DND-41 (cell line): ENCODE measurements at places on chromosomes 2 and 18.

DNA sequence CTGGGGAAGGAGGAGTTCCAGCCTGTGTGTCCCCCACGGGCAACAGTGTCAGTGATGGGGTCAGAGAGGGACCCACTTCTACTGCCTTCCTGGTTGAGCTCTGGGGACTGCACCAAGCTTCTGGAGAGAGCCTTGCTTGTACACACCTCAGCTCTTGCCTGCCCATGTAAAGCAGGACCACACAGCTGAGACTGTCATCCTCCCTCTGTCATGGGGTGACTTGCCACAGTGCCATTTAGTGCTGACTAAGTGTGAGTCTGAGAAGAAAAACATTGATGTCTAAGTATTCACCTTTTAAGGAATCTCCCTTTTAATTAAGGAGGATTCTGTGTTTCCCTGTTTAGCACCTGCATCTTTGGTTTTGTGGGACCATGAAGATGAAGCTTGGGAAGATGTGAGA is 159.1 kb downstream of the FHOD3 start:
- no peak for DNase-seq

GRCh38 chr18:31217038-31217849 is 54.6 kb upstream of the DSC1 start:
- DNase-seq, result no peak

DNA sequence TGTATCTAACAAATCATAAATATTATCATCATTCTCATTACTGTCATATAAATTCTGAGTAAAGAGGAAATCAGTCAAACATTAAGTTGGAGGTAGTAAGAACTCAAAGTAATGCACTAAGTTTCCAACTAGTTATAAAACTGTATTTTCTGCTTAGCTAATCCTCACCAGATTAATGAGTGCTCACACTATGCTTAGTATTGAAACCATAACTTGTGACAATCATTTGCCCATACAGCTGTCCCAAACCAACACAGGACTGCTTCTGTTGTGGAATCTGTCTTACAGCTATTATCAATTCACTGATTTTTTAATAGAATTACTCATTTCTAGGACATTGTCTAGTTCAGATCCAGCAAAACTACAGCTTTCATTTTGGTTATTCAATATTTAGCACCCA is 41.5 kb upstream of the TANK start:
- no peak for DNase-seq

DNA sequence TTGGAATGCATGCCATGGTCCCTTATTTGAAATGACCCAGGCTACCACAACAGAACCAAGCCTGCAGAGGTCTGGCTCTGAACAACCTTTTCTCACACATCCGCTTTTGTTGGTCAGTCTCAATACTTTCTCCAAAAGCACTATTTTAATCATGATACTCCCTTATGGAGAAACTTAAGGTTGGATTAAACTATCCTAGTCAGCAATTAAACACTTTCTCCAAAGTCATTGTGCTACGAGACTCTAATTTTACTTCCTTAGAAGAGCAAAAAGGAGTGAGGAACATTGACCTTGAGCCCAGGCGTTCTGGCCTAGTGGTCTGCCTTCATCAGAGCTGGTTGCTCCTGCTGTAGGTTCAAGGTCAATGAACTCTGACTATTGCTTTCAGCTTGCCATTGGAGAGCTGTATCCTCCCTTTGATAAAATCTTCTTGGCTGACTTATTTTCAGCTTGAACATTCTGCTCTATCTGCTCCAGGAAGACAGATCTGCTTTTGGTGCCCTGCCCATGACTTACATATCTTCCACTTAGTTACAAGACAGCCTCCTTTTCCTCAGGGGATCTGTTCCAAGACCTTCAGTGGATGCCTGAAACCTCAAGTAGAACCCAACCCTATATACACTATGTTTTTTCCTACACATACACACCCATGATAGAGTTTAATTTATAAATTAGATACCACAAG is 91.2 kb downstream of the NCKAP5 start:
- no peak for DNase-seq

GRCh38 chr2:241201445-241202267 is 13.2 kb downstream of the ANO7 start:
- no peak for DNase-seq

- no peak for DNase-seq
These were observed 231.9 kb downstream of the BCL2 start for GRCh38 chr18:63087421-63088230.

GRCh38 chr2:160842286-160842685 is 317.9 kb upstream of the TANK start:
- DNase-seq, result no peak

DNA sequence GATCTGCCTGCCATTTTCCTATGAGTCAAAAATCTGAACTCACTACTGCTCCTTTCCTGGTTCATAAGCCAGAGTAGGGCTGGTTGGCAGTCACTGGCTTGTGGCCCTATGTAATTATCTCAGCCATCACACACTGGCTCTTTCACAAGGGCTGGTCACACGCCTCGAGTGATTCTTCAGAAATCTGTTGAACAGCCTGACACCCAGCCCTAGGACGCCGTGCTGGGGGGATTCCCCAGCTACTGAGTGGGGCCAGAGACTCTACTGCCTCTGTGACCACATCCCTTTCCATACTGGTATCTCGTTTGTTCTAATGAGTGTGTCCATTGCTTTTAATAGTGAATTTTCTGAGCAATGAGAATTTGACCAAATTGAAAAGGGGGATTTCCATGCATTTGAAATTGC is 45.8 kb upstream of the RBM44 start:
- DNase-seq, result no peak

- no peak for DNase-seq
These were observed 2082.3 kb upstream of the CELF4 start for GRCh38 chr18:39647627-39648534.

DNA sequence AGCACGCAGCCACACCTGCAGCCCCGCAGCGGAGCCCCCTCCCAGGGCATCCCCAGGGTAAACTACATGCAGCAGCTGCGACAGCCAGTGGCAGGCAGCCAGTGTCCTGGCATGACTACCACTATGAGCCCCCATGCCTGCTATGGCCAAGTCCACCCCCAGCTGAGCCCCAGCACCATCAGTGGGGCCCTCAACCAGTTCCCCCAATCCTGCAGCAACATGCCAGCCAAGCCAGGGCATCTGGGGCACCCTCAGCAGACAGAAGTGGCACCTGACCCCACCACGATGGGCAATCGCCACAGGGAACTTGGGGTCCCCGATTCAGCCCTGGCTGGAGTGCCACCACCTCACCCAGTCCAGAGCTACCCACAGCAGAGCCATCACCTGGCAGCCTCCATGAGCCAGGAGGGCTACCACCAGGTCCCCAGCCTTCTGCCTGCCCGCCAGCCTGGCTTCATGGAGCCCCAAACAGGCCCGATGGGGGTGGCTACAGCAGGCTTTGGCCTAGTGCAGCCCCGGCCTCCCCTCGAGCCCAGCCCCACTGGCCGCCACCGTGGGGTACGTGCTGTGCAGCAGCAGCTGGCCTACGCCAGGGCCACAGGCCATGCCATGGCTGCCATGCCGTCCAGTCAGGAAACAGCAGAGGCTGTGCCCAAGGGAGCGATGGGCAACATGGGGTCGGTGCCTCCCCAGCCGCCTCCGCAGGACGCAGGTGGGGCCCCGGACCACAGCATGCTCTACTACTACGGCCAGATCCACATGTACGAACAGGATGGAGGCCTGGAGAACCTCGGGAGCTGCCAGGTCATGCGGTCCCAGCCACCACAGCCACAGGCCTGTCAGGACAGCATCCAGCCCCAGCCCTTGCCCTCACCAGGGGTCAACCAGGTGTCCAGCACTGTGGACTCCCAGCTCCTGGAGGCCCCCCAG is 254.1 kb downstream of the GLI2 start:
- no peak for DNase-seq

DNA sequence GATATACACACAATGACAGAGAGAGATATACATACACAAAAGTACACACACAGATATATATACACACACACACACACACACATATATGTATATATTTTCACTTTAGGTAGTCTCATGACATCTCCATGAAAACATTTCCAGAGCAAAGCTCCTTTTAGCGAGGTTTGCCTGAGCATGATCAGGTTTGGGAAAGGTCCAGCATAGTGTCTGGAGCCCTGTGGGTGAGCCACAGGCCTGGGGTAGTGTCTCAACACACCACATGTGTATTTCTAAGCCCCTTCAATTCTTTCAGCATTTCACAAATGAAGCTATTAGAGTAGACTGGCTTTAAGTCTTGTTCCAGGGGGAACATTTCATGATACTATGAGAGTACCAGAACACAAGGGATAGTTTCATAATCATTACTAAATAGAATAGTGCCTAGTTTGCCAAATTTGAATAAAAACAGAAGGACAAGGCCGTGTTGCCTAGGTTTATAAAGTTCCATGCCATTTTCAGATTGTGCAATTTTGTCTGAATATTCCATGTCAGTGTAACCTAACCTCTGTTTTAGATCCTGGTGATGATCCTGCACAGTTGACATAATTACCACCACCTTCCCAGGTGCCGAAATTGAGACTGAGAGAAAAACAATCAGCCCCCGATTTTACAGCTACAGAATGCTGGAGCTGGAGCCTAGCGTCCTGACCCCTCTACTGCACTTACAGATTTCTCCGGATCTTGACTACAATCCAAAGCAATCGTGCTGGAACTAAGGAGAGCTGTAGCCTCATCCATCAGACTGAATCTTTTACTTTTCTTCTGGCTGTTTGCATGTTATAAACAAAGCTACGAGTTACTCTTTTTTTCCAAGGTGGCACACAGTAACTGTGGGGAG is 332.7 kb downstream of the CYRIA start:
- DNase-seq, result no peak

GRCh38 chr2:108640731-108641130 is 78.6 kb upstream of the RANBP2 start:
- no peak for DNase-seq

- no peak for DNase-seq
These were observed 90.9 kb upstream of the KLF7 start for GRCh38 chr2:207256476-207257207.

GRCh38 chr2:100935372-100935752 is 66.7 kb upstream of the RPL31 start:
- DNase-seq, result no peak

- peak; percentile 41 for DNase-seq
These were observed 3.7 kb upstream of the TUBA4B start for GRCh38 chr2:219249203-219249980.

GRCh38 chr2:22282916-22283315 is 1102.1 kb upstream of the KLHL29 start:
- DNase-seq, result no peak

GRCh38 chr2:20169796-20170703 is 54.9 kb downstream of the SDC1 start:
- DNase-seq, result no peak

DNA sequence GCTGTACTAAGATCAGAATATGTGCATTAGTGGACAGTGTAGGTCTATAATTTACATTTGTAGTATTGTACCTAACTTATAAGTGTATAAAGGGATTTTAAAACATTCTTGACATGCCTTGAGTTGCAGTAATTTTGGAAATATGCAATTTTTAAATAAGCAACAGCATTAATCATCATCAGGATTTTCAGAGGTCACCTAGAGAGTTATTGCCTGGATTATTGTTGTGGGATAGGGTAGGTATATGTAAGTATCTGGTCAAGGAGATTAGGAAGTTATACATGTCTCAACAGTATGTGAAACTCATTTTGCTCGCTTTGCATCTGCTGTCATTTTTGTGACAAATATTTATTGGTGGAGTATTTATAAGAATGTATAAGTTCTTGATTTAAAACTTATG is 184.2 kb downstream of the WDR7 start:
- DNase-seq, result no peak

GRCh38 chr2:107281637-107282036 is 395.7 kb upstream of the ST6GAL2 start:
- no peak for DNase-seq

DNA sequence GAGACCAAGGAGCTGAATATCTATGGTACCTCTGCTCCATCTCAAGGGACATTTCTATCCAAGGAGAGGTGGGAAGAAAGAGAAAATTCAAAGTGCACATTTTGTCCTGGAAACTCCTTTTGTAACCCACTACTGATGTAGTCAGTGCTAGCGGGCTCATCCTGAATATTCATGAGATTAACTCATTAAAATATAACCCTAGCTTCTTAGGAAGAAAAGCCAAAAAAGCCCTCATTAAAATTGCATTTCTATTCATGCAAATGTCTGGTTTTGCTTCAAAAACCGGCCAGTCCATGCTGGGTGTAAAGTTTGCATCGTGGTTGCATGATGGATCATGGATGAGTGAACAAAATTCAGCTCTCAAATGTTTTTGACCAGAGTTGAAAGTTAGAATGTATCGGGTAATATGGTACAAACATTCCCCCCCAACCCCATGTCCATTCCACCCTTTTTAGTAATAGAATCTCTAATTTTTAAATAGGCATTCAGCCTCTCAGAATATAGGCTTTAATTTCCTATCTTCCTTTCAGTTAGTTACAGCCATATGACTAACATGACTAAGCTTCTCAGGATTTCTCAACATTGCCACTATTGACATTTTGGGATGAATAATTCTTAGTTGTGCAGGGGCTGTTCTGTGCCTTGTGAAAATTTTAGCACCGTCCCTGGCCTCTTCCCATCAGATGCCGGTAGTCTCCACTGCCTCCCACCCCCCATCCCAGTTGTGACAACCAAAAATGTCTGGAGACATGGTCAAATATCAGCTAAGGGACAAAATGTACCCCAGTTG is 104.2 kb upstream of the RND3 start:
- DNase-seq, result no peak

DNA sequence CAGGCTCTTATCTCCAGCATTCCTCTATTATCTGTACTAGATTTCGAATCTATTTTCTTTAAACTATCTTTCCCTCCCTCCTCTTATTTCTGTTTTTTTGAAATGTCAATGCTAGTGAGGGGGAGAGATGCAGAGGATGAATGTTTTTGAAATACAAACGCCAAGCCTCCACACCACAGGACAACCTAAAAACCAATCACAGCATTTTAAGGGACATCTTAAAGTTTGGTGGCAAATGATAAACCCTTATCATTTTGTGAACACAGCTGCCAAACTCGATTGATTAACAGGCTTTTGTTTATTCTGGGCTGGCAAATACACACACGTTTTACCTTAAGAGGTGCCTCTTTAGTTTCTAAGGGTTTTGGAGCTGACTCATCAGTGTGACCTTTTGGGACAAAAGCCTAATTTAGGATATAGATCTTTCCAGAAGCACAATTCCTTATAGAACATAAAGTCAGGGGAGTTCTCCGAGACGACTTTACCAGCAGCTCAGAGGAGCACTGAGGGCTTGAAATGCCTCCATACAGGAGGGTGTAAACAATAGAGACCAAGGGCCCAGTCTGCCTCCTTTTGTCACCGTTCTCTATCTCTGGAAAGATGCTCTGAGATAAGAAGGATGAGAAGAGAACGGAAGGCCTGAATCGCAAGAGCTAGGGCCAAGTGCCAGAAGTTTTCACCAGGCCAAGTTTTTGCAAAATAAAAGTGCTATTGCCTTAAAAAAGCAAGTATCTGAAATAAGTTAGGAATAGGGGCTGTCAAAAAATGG is 4.2 kb upstream of the MEIS1 start:
- no peak for DNase-seq
